ENCODE measurements at places on chromosomes 2 and 18.
A peak's percentile ranks its signal among the peaks of the same experiment; 100 is the strongest.

GRCh38 chr2:72953976-72954375, 36.7 kb downstream of the EMX1 start:
- no peaks in the 10 kb centered on the region for H3K36me3 ChIP-seq
- DNase-seq, result no peak
- H3K4me3 ChIP-seq, result peak overlapping the region; percentile 43
- H3K27me3 ChIP-seq, result no peaks in the 10 kb centered on the region

- no peak overlapping the region for H3K27ac ChIP-seq
- H3K4me1 ChIP-seq, result no peaks in the 10 kb centered on the region
- no peak overlapping the region for H3K4me3 ChIP-seq
- no peak for DNase-seq
Observed at GRCh38 chr2:73043929-73044832, 27.3 kb downstream of the SFXN5 start.

- H3K4me1 ChIP-seq, result peaks cover 27% of the 10 kb centered on the region
- H3K27me3 ChIP-seq, result no peaks in the 10 kb centered on the region
- H3K27ac ChIP-seq, result peak overlapping the region; percentile 84
- no peaks in the 10 kb centered on the region for H3K36me3 ChIP-seq
- DNase-seq, result peak; percentile 64
Observed at GRCh38 chr2:86441882-86442641, 891 bp downstream of the KDM3A start.

- H3K4me1 ChIP-seq, result no peaks in the 10 kb centered on the region
- DNase-seq, result peak; percentile 10
- no peak within 1 kb of the TSS for H3K27ac ChIP-seq
- peaks cover 6% of the 10 kb centered on the region for H3K27me3 ChIP-seq
- no peaks in the 10 kb centered on the region for H3K36me3 ChIP-seq
Observed at GRCh38 chr2:191245046-191245868, at the start of gene MYO1B. MYO1B (plus strand) TSS chr2:191245404; CDS start chr2:191276896, 31,492 bp downstream.

DNA sequence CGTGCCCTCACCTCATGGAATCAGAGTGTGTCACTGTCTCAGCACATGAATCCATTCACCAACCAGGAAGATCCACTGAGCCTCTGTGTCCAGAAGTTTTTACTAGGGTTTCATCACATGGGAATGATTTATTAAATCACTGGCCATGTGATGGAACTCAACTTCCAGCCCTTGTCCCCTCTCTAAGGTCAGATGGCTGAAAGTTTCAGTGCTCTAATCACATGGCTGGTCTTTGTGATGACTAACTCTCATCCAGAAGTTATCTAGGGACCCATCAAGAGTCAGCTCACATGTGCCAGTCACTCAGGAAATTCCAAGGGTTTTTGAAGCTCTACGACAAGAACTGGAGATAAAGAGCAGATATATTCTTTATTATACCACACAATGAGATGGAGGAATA, 140.5 kb upstream of the GYPC start:
- H3K36me3 ChIP-seq, result no peaks in the 10 kb centered on the region
- no peak overlapping the region for H3K27ac ChIP-seq
- no peak for DNase-seq

- no peaks in the 10 kb centered on the region for H3K27me3 ChIP-seq
- no peak for DNase-seq
- no peaks in the 10 kb centered on the region for H3K36me3 ChIP-seq
- H3K4me3 ChIP-seq, result no peak overlapping the region
- H3K27ac ChIP-seq, result no peak overlapping the region
- H3K4me1 ChIP-seq, result no peaks in the 10 kb centered on the region
Observed at GRCh38 chr18:21330122-21330701, 88.2 kb downstream of the GREB1L start.

- H3K27me3 ChIP-seq, result no peaks in the 10 kb centered on the region
- no peaks in the 10 kb centered on the region for H3K36me3 ChIP-seq
- DNase-seq, result no peak
- H3K4me3 ChIP-seq, result no peak overlapping the region
- no peak overlapping the region for H3K27ac ChIP-seq
- H3K4me1 ChIP-seq, result no peaks in the 10 kb centered on the region
Observed at GRCh38 chr2:228599781-228600180, 418.3 kb upstream of the SPHKAP start.

DNA sequence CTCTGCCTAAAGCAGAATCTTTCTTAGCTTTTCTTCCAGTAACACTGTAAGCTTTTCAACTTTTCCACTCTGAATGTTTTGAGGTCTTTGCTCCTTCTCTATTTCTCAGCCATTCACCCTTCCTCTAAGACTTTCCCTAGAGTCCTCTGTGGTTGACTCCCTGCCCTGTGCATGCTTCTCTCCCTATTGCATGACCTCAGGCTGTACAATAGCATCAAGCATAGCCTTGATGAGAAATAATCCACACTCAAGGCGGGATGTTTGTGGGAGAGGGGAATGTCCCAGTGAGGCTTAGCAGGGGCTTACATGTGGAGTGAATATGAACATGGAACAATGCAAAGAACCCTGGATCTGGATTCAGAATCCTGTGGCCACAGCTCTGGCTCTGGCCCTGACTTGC, 48.4 kb upstream of the IGFBP5 start:
- H3K4me1 ChIP-seq, result no peaks in the 10 kb centered on the region
- no peak for DNase-seq
- H3K27me3 ChIP-seq, result no peaks in the 10 kb centered on the region
- no peak overlapping the region for H3K4me3 ChIP-seq
- H3K36me3 ChIP-seq, result no peaks in the 10 kb centered on the region
- H3K27ac ChIP-seq, result no peak overlapping the region

DNA sequence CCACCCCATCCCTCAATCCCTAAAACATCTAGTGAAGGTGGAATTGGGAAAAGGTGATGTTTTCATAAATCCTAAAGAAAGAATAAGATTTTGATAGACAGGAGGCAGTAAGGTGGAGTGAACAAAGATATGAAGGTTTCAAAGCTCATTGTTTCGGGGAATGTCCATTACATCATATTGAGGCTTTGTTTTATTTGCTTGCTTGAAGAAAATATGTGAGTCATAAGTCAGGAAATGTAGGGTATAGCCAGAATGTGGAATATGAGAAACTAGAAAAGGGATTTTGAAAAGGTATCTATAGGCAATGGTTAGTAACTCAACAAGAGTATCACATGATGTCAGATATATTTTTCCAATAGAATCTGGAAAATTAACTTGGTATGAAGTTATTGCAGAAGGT, 1178.5 kb upstream of the ACVR2A start:
- no peak for DNase-seq
- H3K4me3 ChIP-seq, result no peak overlapping the region
- H3K27me3 ChIP-seq, result no peaks in the 10 kb centered on the region
- no peaks in the 10 kb centered on the region for H3K4me1 ChIP-seq
- no peak overlapping the region for H3K27ac ChIP-seq

DNA sequence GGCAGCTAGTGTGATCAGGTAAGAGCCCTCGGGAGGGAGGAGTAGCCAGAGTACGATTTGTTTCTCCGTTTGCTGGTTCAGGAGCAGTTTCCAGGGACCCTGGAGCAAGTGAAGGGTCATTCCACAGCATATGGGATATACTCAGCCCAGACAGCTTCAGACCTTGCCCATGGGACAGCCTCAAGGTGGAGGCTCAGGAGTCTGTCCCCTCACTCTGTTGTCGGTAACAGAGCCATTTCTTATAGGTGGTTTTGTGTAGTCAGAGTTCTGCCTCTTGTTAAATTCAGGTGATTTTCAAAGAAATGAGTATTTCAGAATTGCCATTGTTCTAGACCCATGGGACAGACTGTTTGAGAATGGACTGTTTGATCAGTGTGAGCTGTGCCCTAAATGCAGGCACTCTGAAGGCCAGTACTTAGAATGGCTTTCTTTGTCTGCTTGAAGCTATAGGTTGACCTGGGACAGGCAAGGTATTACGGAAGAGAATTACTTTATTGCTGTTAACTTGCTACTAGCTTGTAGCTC, 15.2 kb downstream of the FMNL2 start:
- H3K36me3 ChIP-seq, result no peaks in the 10 kb centered on the region
- DNase-seq, result no peak
- H3K4me1 ChIP-seq, result no peaks in the 10 kb centered on the region
- H3K27ac ChIP-seq, result no peak overlapping the region

- no peaks in the 10 kb centered on the region for H3K27me3 ChIP-seq
- no peaks in the 10 kb centered on the region for H3K36me3 ChIP-seq
- no peak for DNase-seq
- no peak overlapping the region for H3K27ac ChIP-seq
Observed at GRCh38 chr2:39703181-39703872, 37.6 kb downstream of the TMEM178A start.

DNA sequence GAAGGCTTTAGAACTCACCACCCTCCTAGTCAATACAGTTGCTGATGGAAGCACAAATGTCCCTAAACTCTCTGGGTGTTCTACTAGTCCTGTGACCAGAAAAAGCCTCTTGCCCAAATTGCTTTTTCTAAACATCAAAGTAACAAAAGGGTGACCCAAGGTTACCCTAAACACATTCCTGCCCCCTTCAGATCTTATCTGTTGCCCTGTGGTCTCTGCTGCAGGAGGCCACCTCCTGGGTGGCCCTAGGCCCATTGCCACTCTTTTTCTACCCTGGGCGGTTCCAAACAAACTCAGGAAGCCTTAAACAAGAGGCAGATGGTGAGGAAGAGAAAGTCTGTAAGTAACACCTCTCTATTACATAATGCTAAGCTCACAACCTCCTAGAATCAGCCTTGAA, 3.3 kb downstream of the RNF152 start:
- no peak overlapping the region for H3K27ac ChIP-seq
- H3K4me1 ChIP-seq, result peaks cover under 1% of the 10 kb centered on the region

- no peak overlapping the region for H3K27ac ChIP-seq
- H3K27me3 ChIP-seq, result no peaks in the 10 kb centered on the region
- H3K4me1 ChIP-seq, result no peaks in the 10 kb centered on the region
- H3K36me3 ChIP-seq, result no peaks in the 10 kb centered on the region
Observed at GRCh38 chr2:43749583-43749982, 24.3 kb upstream of the DYNC2LI1 start.

GRCh38 chr2:3486047-3487027, 33.0 kb downstream of the ADI1 start:
- H3K4me1 ChIP-seq, result no peaks in the 10 kb centered on the region
- no peaks in the 10 kb centered on the region for H3K36me3 ChIP-seq
- H3K27me3 ChIP-seq, result no peaks in the 10 kb centered on the region
- no peak overlapping the region for H3K27ac ChIP-seq

- H3K27me3 ChIP-seq, result no peaks in the 10 kb centered on the region
- DNase-seq, result peak; percentile 70
- H3K4me1 ChIP-seq, result peaks cover 42% of the 10 kb centered on the region
- H3K36me3 ChIP-seq, result no peaks in the 10 kb centered on the region
- H3K4me3 ChIP-seq, result peak overlapping the region; percentile 26
Observed at GRCh38 chr2:197255543-197255942, 55.0 kb downstream of the ANKRD44 start.

DNA sequence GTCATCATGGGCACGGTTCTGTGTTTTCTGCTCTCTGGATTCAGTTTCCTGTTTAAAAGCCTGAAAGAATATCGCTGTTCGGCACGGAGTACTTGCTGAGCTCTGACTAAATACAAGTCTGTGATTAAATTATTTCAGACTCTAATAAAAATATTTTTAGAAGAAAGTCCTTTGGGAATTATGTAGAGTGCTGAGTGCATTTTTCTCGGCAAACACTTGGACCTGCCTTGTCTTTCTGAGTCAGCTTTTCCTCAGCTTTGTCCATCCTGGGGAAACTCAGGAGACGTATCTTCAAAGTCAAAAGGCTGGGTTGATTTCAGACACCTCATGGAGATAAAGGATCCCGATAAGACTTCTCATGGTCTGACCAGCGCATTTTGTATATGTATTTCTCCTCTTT, 45.9 kb downstream of the IL1R2 start:
- no peaks in the 10 kb centered on the region for H3K36me3 ChIP-seq
- H3K27me3 ChIP-seq, result no peaks in the 10 kb centered on the region
- no peak overlapping the region for H3K4me3 ChIP-seq

DNA sequence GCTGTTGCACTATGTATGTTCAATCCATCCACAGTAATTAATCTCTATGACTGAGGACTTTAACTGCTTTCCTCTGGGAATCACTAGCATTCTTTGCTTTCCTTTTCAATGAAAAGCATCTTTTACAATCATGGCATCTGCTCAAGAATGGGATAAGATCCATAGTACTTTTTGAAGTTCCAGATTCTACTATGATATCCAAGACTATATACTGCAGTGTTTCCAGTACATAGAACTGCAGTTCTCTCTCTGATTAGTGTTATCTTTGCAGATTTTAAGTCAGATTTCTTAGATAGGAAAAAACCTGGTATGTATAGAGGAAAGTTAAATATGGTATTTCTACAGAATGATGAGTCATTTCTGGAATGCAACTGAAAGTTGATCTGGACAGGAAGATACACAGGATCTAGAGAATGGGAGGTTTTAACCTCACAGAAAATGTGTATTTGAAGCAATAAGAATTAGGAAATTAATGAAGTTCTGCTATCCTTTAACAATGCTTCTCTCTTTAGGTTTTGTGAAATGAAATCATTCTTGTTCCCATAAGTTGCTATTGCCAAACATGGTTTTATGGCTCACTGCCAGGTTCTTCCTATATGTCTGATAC, 670.7 kb downstream of the ERBB4 start:
- H3K4me1 ChIP-seq, result no peaks in the 10 kb centered on the region
- no peaks in the 10 kb centered on the region for H3K27me3 ChIP-seq
- no peak overlapping the region for H3K27ac ChIP-seq
- no peaks in the 10 kb centered on the region for H3K36me3 ChIP-seq
- no peak overlapping the region for H3K4me3 ChIP-seq
- DNase-seq, result no peak

DNA sequence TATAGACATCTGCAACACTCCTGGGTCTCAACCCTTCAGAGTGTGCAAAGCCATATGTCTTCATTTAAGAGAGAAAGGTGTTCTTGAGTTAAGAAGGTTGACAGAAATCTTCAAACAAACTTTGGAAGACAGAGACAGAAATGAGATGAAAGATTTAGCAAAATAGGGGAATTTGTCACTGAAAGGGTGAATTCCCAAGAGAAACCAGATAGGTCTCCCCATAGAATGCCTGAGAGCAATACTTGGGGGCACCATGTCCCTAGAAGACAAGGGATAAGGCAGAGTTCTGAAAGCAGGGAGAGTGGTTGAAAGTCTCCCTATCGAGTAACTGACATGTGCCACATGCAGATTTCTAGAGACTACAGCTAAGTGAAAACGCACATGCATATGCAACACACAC, 50.0 kb downstream of the AP1S3 start:
- H3K36me3 ChIP-seq, result no peaks in the 10 kb centered on the region
- no peak overlapping the region for H3K4me3 ChIP-seq
- H3K27ac ChIP-seq, result no peak overlapping the region

GRCh38 chr18:14978191-14978590, 230.2 kb downstream of the ANKRD30B start:
- H3K4me1 ChIP-seq, result no peaks in the 10 kb centered on the region
- DNase-seq, result no peak
- no peaks in the 10 kb centered on the region for H3K36me3 ChIP-seq

GRCh38 chr2:29455200-29455860, 340.1 kb downstream of the CLIP4 start:
- no peaks in the 10 kb centered on the region for H3K36me3 ChIP-seq
- H3K4me1 ChIP-seq, result no peaks in the 10 kb centered on the region
- DNase-seq, result no peak
- H3K27me3 ChIP-seq, result no peaks in the 10 kb centered on the region
- no peak overlapping the region for H3K27ac ChIP-seq

Measured in effector memory CD4-positive, alpha-beta T cell (primary cell).